ENCODE measurements at places on chromosomes 1 and 21. TPM values are rescaled to one million over a fixed set of nuclear protein-coding genes. Genes with fewer than 3 reads are reported as not detected.

- no peak for DNase-seq
Observed at GRCh38 chr1:193070942-193071341, 11.5 kb downstream of the RO60 start.

GRCh38 chr1:19169642-19170041 lies 40.4 kb downstream of the UBR4 start:
- no peak for DNase-seq

The SPATA6 gene
- polyA plus RNA-seq: 2.4 TPM

The PRMT6 gene
- polyA plus RNA-seq: 15.2 TPM
